ENCODE measurements at places on chromosomes 16 and 17. TPM values are rescaled to one million over a fixed set of nuclear protein-coding genes. Genes with fewer than 3 reads are reported as not detected.

DNA sequence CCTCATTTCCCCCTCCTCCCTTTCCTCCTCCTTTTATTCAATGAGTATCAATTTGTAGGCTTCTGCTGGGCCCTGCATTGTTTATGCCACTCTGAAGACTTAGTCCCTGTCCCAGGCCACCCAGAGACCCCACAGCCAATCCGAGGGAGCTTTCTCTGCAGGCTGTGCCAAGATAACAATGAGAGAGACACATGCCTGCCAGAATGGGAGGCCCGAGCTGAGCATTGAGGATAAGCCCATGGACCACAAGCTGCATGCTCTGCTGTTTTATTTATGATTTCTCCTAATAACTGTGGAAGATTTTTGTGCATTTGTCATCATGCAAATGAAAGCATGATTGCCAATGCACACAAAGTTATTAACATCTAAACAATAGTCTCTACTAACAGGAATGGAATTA is 3.0 kb downstream of the RCVRN start:
- DNase-seq = no peak

DNA sequence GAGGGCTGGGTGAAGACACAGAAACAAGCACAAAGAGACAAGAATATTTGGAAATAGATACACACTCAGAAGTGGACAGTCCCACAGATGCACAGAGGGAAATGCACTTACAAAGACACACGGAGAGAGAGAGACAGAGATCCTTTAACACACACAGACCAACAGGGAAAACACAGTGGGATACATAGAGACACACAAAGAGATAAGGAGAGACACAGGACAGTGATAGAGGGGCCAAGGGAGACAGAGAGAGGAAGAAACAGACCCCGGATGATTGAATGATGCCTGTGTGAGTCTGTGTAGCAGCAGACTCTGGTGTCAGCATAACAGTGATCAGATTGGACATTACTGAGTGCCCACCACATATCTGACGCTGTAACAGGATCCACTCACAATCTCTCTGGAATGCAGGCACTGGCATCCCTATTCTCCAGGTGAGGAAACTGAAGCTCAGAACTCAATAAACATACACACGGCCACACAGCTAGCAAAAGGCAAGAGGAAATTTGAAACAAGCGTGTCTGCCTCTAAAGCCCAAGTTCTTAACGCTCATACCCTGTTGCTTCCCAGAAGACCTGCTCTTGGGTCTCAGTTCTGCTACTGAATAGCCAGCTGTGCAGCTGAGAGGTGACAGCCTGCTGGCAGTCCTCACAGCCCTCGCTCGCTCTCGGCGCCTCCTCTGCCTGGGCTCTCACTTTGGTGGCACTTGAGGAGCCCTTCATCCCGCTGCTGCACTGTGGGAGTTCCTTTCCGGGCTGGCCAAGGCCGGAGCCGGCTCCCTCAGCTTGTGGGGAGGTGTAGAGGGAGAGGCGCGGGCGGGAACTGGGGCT is 186.3 kb upstream of the NLRP1 start:
- no peak for DNase-seq

GRCh38 chr17:74379495-74380085 is 12.3 kb downstream of the GPR142 start:
- peak; percentile 85 for DNase-seq

DNA sequence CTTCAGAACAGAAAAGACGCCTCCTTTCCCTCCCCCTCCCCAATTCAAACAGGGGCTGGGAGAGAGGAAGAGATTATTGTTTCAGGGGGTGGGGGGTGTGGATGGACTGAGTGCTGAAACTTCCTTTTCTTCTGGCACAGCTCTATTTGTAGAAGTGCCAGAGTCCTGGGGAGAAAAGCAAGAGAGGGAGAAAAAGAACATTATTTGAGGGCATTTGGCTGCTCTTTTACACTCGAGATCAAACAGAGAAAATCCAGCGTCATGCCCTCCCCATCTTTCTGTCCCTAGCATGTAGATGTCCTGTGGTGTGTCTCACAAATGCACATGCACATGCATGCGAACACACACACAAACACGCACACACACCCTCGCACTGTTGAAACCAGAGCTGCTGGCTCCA is 13.0 kb downstream of the ARL4D start:
- DNase-seq = no peak

DNA sequence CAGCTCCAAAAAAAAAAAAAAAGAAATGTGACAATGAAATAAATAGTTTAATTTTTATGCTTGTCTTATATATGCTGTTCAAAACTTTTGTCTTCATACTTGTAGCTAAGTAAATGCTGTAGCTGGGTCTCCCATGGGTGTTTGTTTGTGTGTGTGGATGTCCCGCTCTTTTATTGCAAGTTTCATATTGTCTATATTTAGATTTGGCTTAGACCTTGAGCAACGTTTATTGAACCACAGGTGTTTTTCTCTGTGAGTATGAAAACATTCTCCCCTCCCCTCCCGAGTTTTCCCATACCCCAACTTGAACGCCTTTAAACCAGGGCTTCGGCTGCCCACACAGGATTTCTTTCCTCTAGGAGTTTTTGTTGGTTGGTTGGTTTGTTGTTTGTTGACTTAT is 45.2 kb downstream of the MFSD11 start:
- DNase-seq = no peak

GRCh38 chr16:53741546-53741945 is 37.6 kb downstream of the FTO start:
- DNase-seq = no peak

DNA sequence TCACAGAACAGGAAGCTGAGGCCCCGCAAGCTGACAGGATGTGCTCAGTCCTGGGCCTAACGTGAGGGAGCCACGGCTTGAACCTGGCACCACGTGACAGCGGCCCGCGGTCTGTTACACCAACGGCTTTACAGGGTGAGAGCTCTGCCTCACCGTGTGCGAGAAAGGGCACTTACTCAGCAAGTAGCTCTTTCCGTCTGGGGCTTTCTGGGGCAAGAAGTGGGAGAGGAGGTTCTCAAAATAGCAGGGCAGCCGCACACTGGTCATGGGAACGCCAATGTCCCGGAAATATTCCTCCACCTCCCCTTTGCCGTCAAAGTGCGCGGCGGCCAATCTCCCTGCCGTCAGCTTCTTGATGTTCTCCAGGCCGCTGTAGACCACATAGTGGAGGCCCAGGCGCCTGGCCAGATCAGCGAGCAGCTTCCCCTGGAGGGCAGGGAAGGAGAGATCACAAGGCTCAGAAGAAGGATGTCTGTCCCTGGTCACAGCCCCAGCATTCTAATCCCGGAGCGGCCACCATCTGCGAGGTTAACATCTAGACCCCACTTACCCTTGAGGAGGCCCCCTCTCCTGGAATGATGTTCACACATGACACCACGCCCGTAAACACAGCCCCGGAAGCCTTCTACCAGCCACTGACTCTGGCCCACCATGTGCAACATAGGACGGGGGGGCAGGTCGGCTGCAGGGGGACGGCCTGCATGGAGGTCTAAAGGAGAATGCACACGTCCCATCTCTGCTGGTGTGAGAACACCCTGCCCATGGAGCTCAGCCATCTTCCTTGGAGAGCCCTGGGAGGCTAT is 8.2 kb downstream of the NMRAL1 start:
- peak; percentile 65 for DNase-seq

DNA sequence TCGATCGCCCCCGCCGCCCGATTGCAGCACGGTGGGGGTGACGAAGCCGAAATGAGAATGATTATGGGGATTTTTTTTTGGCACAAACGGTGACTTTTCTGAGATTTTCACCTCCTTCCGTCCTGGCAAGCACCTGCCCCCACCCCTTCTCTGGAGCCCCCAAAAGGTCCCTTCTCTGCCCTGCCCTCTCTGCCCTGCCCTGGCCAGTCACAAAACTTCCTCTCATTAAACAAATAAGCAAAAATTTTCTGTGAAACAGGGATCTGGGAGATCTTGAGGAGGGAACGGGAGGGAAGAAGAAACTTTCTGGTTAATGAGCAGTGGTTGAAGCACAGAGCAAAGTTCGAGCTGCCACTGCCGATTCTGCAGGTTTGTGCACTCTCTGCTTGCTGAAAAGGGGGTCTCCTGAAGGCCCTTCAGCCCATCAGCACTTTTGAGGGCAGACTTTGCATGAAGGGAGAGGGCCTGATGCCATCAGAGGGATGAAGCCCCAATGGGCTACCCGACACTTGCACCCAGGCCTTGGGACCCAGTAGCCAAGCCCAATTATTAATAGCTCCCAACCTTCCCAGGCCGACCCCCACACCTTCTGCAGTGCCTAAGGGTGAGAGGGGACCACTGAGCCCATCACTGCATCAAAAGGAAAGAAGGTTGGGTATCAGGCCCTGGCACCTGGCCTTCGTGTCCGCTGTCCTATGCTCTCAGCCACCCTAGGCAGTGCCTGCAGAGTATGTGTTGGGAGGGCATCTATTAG is 1.0 kb upstream of the HOXB8 start:
- DNase-seq = no peak

DNA sequence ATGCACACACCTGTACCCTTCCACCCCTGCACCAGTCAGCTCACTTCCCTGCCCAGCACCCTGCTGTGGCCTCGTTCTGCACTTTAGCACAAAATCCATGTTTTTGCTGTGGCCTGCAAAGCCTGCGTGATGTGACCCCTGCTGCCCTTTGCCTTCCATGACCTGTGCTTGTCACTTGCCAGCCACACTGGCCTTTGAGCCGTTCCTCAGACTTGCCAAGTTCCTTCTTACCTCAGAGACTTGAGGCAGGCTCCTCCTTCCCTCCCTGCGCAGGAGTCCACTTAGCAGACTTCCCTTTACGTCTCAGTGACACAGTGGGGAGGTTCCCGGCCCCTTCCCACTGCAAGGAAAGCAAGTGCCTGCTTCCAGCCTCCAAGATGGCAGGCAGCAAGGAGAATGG is 134.7 kb downstream of the SNX29 start:
- DNase-seq = no peak

- DNase-seq = no peak
Observed at GRCh38 chr16:73599870-73600269, 551.9 kb upstream of the ZFHX3 start.

DNA sequence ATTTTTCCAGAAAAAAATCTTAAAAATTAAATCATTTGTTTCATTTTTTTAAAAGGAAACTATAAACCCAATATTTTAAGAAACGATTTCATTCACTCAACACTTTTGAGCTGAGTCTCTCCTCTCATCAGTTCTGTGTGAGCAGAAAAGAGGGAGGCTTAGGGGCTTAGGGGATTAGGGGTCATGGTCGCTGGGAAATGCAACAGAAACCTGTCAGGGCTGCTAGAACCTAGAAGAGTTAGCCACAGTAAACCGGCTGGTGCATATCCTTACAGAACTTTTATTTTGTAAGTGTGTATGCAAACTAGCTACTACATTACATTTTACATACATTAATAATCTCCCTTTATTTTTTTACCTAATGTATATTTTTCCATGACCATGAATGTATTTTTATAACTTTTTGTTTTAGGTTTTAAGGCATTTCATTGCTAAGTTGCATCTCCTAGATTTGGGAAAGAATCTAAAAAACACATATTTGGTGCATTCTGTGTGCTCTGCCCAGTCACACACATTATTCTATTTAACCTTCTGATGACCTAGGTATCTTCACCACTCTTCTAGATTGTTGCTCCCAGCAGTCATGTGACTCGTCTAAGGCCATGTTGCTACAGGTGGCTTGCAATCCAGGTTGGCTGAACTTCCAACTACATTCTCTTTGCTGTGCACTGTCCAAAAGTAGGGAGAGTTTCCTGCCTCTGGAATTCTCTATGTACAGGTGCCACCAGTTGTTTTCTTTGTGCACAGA is 24.4 kb downstream of the TBC1D3B start:
- no peak for DNase-seq

GRCh38 chr16:72493716-72494415 is 321.9 kb upstream of the PMFBP1 start:
- no peak for DNase-seq

- no peak for DNase-seq
Observed at GRCh38 chr17:1149869-1150268, 29.9 kb downstream of the ABR start.

DNA sequence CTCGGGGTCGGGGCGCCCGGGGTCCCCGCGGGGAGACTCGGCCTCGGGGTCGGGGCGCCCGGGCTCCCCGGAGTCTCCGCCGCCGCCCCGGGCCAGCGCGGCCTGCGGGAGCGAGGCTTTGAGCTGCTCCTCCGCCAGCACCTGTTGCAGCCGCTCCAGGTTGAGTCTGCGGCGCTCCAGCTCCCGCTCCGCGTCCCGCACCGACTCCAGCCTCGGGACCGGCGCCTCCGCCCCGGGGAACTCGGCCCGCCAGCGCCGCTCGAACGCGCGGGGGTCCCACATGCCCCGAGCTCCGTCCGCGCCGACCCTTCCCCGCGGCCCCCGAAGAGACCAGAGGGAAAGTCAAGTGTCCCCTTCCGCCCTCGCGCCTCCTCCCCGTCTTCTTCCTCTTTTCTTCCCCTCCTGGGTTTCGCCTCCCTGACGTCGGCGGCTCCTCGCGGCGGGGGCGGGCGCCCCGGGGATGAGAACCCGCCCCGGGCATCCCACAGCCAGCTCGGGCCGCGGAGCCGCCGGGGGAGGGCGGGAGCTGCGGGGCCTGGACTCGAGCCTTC is 40.8 kb upstream of the BHLHA9 start:
- DNase-seq = peak; percentile 23

DNA sequence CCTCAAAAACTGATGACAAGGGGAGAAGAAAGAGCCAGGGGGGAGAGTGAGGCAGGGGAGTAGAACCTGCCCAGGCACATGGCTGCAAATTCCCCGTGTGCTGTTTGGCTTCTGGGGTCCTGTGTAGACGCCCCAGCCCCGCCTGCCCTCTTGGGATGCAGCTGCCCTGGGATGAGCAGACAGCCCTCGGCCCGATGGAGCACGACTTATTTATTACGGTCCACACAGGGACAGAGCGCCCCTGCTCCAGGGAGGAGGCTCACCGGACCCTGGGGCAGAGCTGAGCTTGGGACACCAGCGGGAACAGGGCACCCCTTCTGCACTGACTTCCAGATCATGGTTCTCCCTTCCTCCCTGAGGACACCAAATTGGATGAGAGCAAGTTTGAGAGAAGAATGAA is 9.1 kb downstream of the LDHD start:
- DNase-seq = no peak

DNA sequence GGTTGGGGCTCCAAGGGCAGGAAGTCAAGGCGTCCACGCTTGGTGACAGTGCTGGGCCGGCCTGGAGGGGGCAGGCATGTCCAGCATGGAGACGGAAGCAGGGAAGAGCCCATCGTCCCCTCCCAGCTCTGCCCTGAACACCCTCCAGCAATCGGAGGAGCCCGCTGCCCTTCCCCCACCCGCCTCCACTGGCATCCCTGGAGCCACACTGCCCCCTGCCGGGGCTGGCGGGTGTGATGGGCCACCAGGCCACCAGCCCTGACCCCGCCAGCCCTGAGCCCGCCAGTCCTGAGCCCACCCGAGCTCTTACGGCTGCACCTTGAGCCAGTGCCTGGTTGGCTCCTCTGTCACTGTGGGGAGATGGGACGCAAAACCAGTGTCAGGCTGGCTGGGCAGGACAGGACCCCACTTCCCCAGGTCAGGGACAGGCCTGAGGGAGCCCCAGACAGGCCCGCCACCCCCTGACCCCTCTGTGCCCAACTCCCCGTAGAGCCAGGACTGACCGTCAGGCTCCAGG is 4.1 kb upstream of the CDH15 start:
- peak; percentile 74 for DNase-seq

GRCh38 chr16:88088161-88088581 is 136.9 kb downstream of the BANP start:
- DNase-seq = no peak

Gene FLCN
- total RNA-seq = 94.4 TPM

Gene NFE2L1
- 62.5 TPM for total RNA-seq

Gene TBC1D16
- 1.3 TPM for total RNA-seq

Gene KRTAP4-1
- not detected for total RNA-seq

Gene ASB16
- not detected for total RNA-seq

Gene XAF1
- total RNA-seq = 99.3 TPM

Gene PRR35
- total RNA-seq = not detected
